ENCODE measurements at places on chromosomes 5 and 9.

DNA sequence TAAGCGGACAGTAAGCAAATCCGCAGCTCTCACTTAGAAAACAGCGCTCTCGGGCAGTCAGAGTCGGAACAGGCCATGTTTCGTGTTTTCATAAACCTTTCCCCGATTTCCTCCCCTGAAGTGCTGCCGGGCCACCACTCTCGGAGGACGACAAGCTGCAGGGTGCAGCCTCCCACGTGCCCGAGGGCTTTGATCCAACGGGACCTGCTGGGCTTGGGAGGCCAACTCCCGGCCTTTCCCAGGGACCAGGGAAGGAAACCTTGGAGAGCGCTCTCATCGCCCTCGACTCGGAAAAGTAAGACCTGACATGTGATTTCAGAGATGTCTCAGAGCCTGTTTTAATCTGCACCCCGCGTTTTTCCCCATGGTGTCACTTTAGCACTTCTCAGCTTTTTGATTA, 99.8 kb upstream of the CACNA1B start:
- no peak for DNase-seq

DNA sequence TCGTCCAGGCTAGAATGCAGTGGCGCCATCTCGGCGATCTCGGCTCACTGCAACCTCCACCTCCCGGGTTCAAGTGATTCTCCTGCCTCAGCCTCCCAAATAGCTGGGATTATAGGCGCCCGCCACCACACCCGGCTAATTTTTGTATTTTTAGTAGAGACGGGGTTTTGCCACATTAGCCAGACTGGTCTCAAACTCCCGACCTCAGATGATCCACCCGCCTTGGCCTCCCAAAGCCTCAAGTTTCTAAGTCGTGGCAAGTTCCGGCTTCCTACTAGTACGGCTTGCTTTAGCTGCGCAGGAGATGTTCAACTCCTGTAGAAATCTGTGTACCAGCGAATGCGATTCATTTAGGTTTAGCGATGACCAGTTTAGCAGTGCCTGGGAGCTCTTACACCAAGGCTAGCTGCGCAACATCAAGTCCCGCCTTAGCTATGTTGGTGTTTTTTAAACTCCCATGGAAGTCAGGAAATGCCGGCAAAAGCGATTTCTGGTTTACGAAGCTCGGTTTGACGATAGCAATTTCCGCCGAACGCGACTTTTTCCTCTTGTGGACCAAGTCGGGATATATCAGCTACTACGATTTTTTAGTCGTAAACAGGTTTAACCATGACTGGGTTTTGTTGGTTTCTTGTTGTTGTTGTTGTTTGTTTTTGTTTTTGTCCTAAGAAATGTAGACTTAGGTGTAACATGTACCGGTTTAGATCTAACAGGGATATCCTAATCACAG, 46.4 kb downstream of the ANXA2R start:
- DNase-seq = peak; percentile 79

GRCh38 chr5:134374232-134374631, 2.9 kb downstream of the UBE2B start:
- no peak for DNase-seq

GRCh38 chr5:176959051-176959450, 47.5 kb downstream of the UIMC1 start:
- peak; percentile 23 for DNase-seq

- no peak for DNase-seq
Measured at GRCh38 chr9:84997472-84997871, 327.9 kb downstream of the NTRK2 start.

- no peak for DNase-seq
Measured at GRCh38 chr5:9559965-9560364, 14.1 kb upstream of the SEMA5A start.

GRCh38 chr5:177306674-177307543, 3.3 kb downstream of the PRELID1 start:
- peak; percentile 97 for DNase-seq

Measured in CD14-positive monocyte (primary cell).